AG08396 (cell line): ENCODE measurements at places on chromosomes 1 and 21.

- peak; percentile 48 for DNase-seq
Observed at GRCh38 chr1:41917835-41918449, 780 bp downstream of the HIVEP3 start.

DNA sequence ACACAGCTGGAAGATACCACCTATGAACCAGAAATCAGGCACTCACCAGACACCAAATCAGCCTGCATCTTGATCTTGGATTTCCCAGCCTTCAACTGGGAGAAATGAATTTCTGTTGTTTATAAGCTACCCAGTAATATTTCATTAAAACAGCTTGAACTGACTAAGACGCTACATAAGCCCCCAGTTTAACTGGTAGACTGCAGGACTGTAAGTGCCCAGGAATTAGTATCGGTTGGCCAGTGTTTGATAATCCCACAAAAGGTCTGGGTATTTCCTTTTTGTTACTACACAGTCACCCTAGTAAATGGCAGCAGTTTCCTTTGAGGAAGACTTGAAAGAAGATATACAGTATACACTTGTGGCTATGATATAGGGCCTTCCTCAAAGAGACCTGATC is 7.3 kb upstream of the SLC35D1 start:
- no peak for DNase-seq

- no peak for DNase-seq
Observed at GRCh38 chr21:33293136-33293535, 27.0 kb downstream of the IL10RB start.

- no peak for DNase-seq
Observed at GRCh38 chr1:101284021-101284420, 47.2 kb downstream of the S1PR1 start.

- DNase-seq = no peak
Observed at GRCh38 chr1:209815931-209816341, 10.0 kb upstream of the IRF6 start.

DNA sequence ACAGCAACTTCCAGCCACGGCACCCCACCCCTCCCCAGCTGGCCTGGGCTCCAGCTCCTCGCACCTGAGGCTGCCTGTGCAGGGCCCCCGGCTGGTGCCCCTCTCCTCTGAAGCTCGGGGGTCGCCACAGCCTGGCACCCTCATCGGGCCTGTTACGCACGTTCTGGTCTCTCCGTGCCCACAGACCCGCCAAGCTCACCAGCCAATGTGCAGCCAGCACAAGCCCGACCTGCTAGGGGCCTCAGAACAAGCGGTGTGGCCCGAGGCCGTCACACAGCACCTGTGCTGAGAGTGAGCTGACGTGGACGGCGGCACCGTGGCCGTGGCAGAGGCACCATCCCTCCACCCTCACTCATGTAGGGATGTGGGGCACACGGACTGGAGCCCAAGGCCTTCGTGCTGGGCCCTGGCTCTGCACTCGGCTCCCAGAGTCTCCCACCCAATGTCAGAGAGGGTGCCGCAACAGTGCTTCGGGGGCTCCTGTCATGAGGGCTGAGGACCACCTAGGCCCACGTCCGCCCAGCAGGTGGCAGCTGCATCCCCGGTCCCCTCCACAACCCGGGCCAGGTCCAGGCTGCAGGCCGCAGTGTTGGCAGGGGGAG is 4.4 kb upstream of the SAMD11 start:
- no peak for DNase-seq

DNA sequence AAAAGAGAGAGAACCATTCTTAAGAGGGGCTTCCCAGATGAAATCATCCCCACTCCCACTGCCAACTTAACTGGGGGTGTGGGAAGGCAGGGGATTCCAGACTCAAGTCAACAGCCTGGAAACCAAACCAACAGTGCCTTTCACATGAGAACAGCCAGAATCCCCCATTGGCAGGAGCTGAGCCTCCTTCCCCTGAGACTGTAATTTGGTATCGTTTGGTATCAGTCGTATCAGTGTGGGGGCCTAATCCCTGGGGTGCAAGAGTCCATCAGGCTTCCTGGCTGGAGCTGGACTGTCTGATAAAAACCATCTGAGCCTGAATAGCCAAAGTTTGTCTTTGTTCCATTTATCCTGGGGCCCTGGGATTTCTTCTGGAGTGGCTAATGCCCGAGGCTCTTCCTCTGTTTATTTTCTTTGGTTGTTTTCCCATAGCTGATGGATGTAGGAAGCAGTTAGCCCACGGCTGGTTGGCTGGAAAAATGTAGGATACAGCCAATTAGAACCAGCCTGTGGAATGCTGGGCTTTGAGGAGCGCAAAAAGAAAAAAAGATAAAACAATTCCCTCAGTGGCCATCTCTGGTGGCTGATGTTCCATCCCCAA is 84.6 kb downstream of the LAMC2 start:
- peak; percentile 82 for DNase-seq

DNA sequence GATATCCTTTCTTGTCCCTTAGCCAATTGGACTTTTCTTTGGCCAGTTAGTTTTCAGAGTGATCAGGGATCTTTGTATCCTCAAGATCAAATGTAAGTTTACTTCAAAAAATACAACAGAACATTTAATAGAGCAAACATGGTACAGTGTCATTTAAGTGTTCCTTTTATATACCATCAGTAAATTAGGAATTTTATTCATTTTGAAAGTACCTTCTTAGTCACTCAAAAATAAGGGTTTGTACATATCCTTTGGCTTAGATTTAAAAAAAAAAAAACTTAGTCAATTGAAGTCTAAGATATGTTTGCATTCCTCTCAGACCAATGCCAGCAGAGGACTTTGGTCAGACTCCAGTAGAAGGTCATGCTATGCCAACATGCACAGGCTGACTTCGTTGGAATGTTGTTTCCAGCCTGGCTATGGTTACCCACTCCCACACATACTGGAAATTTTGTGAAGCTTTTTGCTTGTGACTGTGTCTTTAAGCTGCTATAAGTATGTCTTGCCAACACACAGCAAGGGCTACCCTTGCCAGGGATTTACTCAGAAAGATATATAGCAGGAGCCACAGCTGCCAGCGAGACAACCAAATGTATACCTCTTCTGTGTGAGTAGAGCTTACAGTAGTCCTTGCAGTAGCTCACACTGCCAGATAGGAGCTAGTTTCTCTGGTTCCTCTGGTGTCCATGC is 81.5 kb upstream of the LRIF1 start:
- DNase-seq = no peak

DNA sequence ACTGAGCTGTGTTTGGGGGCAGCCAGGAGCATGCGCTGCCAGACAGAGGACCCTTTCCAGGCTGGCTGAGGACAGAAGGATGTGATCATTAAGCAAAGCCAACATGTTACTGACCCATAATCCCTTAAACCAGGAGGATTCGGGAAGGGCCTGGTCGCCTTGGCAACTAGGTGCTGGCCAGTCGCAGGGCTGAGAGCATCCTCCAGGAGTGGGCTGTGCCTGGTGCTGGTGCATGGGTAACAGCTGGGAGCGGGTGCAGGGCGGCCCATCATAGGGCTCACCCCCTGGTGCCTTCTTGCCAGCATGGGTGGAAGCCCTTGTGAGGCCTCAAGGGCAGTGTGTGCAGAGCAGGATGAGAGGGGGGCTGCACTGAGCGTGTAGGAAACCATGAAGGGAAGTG is 17.2 kb downstream of the CDK18 start:
- no peak for DNase-seq

- DNase-seq = no peak
Observed at GRCh38 chr1:22936681-22937080, 36.0 kb downstream of the LACTBL1 start.

DNA sequence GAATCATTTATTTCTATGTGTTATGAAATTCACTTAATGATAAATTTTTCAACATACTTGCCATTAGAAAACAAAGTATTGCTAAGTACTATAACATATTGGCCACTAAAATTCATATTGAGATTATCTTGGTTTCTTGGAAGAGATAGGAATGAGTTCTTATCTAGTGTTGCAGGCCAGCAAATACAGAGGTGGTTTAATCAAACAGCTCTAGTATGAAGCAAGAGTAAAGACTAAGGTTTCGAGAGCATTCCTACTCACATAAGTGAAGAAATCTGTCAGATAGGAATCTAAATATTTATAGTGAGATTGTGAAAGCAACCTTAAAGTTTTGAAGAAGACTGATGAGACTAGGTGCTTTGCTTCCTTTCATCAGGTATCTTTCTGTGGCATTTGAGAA is 37.9 kb upstream of the FOXE3 start:
- DNase-seq = no peak
